ENCODE measurements at places on chromosomes 2 and 18.

- no peak for DNase-seq
Measured at GRCh38 chr2:230268606-230269243, 43.2 kb downstream of the SP140 start.

- no peak for DNase-seq
Measured at GRCh38 chr2:238155051-238155760, 3.6 kb upstream of the ERFE start.

GRCh38 chr2:143482316-143482715 lies 353.1 kb downstream of the ARHGAP15 start:
- no peak for DNase-seq

GRCh38 chr2:239544143-239544917 lies 143.5 kb upstream of the HDAC4 start:
- no peak for DNase-seq

GRCh38 chr2:238138331-238139195 lies at the start of gene KLHL30:
KLHL30 (plus strand) TSS chr2:238138668; CDS start chr2:238140755, 2,087 bp downstream.
- no peak for DNase-seq

DNA sequence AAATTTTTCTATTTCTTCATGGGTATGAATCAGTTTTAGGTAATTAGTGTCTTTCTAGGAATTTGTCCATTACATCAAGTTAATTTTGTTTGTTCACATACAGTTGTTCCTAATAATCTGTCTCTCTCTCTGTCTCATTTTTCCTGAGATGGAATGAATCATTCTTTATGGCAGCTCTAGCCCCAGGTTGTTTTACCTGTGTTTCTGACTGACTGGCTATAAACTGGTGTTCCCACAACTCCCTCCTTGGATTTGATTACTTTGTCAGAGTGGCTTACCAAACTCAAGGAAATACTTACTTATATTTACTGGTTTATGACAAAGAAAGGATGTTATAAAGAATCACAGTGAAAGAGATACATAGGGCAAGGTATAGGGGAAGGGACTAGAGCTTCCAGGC lies 15.1 kb downstream of the ADNP2 start:
- no peak for DNase-seq

- DNase-seq = peak; percentile 54
Measured at GRCh38 chr2:232857158-232857563, 12.9 kb upstream of the SNORC start.

- DNase-seq = no peak
Measured at GRCh38 chr2:225891771-225892170, 492.3 kb downstream of the NYAP2 start.

- no peak for DNase-seq
Measured at GRCh38 chr2:163713534-163714311, 22.1 kb downstream of the FIGN start.

DNA sequence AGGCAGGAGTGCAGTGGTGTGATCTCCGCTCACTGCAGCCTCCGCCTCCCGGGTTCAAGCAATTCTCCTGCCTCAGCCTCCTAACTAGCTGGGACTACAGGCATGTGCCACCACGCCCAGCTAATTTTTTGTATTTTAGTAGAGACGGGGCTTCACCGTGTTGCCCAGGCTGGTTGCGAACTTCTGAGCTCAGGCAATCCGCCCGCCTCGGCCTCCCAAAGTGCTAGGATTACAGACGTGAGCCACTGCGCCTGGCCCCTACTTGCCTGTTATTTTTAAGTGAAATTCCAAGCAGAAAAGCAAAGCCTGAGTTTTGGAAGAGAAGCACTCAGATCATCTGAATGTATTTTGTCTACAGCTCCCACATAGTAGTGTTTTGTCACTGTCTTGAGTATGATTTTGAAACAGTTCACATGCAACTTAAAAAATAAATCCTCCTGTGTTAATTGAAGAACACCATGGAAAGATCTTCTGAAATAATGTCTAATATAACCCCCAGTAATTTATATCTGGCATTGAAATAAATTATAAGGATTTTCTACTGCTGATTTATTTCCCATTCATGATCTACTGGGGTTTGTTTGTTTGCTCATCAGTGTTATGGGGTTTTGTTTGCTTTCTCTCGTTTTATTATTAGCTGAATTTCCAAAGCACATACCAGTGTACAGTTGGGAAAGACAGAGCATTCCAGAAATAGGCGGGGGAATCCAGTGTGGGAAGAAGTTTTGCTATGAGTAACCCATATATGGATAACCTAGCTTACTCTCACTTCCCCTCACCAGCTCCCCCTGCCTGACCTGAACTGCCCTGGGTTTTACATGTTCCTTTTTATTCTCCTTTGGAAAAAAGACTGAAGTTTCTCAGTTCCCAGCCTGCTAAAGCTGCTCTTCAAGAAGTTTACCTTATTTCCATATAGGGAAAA lies 80.1 kb upstream of the MAP3K20 start:
- peak; percentile 48 for DNase-seq

- no peak for DNase-seq
Measured at GRCh38 chr2:33975498-33975897, 376.4 kb upstream of the FAM98A start.

DNA sequence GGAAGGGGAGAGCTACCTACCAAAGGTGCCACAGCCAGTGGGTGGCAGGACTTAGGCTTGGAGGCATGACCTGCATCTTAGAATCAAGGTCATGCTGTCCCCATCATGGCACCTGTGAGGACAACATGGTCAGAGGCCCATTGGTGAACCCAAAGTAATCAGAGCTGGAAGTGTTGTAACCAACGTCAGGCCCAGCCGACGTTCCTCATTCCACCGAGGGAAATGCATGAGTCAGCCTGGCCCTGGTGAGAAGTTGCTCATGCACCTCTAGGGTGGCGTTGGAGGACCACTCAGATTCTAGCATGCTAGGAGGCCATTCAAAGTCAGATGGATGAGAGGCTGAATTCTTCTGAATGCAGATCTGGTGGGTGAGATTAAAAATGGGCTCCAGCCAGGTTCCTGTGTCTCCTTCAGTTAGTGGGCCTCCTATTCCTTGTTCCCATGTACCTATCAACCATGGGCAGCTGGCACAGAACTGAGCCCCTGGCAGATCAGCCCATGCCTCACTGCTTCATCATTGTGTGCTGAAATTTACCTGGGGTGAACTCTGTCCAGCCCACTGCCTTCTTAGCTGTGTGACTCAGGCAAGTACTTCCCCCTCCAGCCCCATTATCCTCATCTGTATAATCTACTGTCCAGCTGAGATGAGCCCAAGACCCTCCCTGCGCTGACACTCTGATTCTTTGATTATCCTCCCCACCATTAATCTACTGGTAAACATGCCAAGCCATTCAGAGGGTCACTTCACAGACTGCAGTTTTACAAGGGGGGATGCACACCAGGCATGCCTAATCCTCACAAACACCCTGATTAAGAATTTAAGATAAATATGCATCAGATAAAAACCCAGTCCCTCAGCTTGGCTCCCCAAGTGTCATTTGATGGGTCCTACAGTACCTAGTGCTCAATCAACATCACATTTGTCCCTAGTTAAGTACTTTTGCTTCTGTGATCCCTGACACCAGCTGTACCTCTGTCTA lies 14.0 kb downstream of the SLC14A2 start:
- DNase-seq = no peak

- DNase-seq = no peak
Measured at GRCh38 chr18:55908901-55909366, 320.9 kb upstream of the TCF4 start.

DNA sequence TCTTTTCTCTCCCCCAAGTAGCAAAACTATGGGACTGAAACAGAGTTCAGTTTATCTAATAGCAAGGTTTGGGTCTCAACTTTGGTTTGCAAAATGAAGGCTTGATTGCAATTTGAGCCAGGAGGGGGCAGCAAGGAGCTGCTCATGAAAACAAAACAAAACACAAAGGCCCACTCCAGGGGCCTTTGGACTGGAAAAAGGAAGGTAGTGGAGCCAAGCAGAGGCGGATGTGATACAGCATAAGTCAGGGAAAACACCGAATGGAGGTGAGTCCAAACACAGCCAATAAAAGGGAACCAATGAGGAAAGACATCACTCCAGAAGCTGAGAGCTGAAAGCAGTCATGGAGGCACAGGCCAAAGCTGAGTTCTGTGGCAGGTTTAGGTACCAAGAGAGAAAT lies 799.7 kb upstream of the ACVR2A start:
- DNase-seq = no peak

DNA sequence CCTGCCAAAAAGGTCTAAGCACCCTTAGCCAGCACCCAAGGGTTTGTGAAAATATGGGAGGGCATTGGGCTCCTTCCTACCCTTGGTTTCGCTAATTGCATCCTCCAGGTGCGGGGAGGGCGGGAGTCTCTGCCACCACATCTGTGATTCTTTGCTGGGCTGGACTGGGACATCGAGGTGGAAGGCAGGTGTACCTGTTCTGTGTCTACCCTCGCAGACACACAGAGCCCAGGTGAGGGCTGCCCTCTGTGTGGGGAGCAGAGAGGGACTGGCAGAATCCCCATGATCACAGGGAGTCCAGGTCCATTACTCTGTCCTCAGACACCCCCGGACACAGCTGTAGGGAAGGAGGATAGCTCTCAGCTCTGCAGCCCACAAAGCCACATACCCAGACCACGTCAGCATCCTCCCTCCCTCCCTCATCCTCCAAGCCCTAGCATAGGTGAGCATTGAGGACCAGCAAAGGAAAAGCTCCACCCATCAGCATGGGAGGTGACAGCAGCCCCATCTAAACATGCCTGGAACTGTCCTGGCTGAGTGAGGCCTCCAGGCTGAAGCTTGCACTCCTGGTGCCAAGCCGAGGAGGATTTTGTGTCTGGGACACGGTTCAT lies 49.8 kb downstream of the PLB1 start:
- no peak for DNase-seq

- peak; percentile 21 for DNase-seq
Measured at GRCh38 chr2:112869258-112869842, 32.8 kb upstream of the IL1B start.

GRCh38 chr18:48877941-48878340 lies 72.8 kb downstream of the SMAD7 start:
- DNase-seq = no peak

- DNase-seq = no peak
Measured at GRCh38 chr18:240175-240574, 27.7 kb downstream of the THOC1 start.

- DNase-seq = peak; percentile 91
Measured at GRCh38 chr2:68157402-68158133, at the start of gene PNO1. PNO1 (plus strand) TSS chr2:68157888; CDS start chr2:68157935, 47 bp downstream.

- DNase-seq = no peak
Measured at GRCh38 chr2:119402106-119402505, 29.5 kb upstream of the TMEM37 start.

GRCh38 chr2:203025592-203025991 lies 10.9 kb downstream of the NBEAL1 start:
- DNase-seq = no peak

GRCh38 chr18:48197819-48198218 lies 211.4 kb downstream of the ZBTB7C start:
- no peak for DNase-seq

- no peak for DNase-seq
Measured at GRCh38 chr2:182982941-182983340, 55.3 kb downstream of the NCKAP1 start.

GRCh38 chr2:196925768-196926561 lies 542 bp downstream of the PGAP1 start:
- DNase-seq = no peak

DNA sequence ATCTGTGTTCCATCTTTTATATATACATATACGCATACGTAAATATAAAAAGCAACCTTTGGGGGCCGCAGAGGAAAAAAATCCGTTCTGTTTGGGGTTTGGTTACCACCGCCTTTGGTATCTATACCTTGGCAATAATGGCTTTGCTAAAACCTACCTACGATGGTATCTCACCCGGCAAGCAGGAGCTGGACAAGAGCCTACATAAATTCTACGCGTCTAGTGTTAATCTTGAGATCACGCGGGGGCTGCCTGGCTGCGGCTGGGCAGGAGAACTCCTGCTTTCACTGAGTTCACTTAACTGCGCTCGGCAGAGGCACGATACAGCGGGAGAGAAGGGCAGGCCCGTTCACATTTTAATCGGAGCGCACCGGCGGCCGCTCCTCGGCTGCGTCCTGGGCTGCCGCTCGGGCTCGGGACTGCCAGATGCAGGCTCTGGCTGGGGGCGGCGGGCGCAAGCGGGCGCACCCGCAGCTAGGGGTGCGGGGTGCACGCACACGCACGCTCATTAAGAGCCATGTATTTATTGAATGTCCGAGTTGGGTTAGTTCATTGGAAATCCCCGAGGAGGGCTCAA lies 1.7 kb upstream of the POU3F3 start:
- DNase-seq = no peak

DNA sequence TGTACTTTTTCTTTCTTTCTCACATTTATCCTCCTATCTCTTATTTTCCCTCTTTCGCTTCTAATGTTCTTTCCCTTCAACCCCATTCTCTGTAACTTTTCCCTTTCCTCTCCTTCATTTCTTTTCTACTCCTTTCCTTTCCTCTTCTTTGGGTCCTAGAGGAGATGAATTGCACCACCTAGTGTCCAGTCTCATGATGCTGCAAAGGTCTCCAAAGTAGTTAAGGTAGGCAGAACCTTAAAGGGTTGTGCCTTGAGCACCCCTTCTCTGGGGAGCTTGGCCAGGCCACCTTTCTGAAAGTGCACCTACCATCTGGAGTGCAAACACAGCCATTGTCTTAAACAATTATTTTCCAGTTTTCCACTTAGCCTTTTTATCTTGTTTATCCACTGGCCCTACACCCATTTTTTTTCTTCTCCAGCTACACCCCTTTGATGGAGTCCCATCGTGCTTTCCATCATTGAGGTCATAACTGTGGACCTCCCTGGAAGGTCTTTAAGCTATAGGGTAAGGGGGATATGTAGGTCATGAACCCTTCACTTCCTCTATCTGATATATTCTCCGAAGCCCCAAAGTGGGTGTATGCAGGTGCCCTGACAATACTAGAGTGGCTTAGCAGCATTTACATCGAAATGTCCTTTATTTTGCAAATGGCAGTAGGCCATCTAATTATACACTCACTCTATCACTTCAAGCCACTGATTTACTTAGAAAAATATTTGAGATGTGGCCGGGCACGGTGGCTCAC lies 155.9 kb downstream of the ESCO1 start:
- peak; percentile 39 for DNase-seq

GRCh38 chr2:224442071-224442967 lies 40.4 kb upstream of the FAM124B start:
- no peak for DNase-seq

DNA sequence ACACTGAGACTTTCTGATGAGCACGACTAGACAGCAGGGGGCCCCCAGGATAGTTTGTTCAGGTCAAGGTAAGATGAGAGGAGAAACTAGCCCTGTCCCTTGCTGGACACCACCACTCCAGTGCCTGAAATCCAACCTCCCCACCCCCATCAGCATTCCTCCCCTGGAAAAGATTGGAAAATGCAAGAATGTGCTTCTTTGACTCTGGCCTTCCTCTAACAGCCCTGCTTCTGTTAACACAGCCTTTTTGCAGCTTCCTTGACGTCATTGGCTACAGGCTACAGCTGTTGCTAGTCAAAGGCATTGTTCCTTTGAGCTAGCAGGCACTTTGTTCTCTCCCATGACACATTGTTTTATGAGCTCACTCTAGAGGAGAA lies 20.1 kb upstream of the LTBP1 start:
- DNase-seq = no peak

DNA sequence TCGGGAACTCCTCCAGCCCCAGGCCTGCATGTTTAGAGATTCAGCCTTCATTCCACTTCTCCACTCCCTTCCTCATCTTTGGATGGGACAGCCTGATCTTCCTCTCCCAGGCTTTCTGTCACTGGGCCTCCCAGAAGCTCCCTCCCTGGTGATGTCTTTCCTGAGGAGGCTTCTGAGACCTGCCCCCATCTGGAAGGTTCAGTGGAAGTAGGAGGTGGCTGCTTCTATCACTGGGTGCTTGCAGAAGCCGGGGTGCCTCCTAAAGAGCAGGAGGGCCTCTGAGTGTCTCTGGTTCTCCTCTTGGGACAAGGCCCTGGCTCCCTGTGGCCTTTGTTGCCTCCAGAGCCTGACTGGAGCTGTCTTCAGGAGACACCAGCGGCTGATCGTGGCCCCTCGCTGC lies 108.7 kb downstream of the CELF4 start:
- DNase-seq = no peak
